Posterior vena cava (tissue), 2 donors: ENCODE measurements at places on chromosomes 12 and 14. TPM values are rescaled to one million over a fixed set of nuclear protein-coding genes. Genes with fewer than 3 reads are reported as not detected.

Gene TMEM233
- total RNA-seq, result 1.2 TPM

Gene FLRT2
- 16.1 TPM for total RNA-seq

Gene NID2
- total RNA-seq, result 49.8 TPM

Gene MUCL1
- total RNA-seq, result not detected

Gene GZMB
- 1.0 TPM for total RNA-seq

Gene KRT2
- total RNA-seq, result not detected

Gene AQP6
- total RNA-seq, result not detected

Gene HPD
- 17.4 TPM for total RNA-seq

Gene KRT79
- not detected for total RNA-seq
